Immature natural killer cell (primary cell): ENCODE measurements at places on chromosomes 7 and 10.

DNA sequence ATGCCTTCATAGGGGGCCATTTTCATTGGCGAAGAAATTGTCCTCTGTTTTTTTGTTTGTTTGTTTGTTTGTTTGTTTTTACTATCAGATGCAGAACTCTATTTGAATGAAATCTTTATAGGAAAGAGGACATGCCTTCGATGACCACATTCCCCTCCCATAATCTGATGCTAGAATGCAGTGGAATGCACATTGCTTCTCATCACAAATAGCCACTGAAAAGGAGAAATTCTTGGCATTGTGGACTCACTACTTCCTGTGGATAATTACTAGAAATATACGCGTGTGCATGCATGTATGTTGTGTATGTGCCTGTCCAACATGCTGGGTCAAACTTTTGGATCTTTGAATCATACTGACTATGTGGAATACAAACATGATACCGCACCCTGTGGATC lies 70.5 kb upstream of the SFMBT2 start:
- DNase-seq: no peak

DNA sequence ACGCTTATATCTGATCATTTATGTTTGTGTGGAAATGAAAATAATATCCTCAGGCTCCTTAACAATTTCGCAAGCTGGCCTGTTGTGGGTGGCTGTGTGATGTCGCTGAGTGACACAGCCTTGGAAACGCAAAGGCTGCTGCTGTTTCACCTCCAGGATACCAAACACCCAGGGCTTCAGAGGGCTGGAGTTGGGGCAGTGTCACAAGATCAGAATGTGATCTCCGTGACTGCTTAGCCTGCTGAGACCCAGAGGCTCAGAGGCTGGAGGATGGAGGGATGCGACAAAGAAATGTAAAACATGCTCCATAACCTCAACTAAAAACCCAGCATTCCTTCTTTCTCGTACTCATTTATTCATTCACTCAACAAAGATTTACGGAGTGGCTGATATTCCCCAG lies 37.2 kb upstream of the BMPER start:
- no peak for DNase-seq

DNA sequence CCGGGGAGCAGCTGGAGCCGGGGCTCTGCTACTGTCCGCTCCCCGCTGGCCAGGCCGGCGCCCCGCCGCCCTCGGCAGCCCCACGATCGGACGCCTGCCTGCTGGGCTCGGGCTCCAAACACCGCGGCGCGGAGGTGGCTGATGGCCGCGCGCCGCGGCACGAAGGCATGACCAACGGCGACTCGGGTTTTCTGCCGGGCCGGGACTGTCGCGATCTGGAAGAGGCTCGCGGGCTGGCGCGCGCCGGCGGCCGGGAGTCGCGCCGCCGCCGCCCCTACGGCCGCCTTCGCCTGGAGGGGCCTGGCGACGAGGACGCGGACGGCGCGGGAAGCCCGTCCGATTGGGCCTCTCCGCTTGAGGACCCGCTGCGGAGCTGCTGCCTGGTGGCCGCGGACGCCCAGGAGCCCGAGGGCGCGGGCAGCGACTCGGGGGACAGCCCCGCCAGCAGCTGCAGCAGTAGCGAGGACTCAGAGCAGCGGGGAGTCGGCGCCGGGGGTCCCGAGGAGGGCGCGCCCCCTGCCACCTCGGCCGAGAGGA lies 570 bp downstream of the TBC1D12 start:
- peak; percentile 17 for DNase-seq

DNA sequence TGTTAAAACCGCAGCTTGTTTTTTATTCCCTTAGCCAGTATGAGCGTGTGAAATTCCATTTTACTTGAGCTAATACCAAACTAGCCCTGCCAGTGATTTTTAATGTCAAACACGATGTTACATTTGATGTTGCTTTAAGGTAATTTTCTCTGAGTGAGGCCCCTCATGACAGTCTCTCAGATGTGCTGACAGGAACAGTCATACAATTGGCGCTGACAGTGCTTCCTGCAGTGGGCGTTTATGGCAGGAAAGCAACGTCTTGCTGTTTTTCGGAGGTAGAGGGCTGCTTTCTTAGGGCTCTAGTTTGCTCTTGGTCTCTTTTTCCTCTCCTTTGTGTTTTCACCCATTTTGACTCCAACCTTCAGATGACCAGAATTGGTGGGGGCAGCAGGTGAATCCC lies 19.3 kb downstream of the PON1 start:
- DNase-seq: no peak
